Activated naive CD4-positive, alpha-beta T cell treated with anti-CD3 and anti-CD28 coated beads for 36 hours (primary cell): ENCODE measurements at places on chromosomes 5 and 9.

DNA sequence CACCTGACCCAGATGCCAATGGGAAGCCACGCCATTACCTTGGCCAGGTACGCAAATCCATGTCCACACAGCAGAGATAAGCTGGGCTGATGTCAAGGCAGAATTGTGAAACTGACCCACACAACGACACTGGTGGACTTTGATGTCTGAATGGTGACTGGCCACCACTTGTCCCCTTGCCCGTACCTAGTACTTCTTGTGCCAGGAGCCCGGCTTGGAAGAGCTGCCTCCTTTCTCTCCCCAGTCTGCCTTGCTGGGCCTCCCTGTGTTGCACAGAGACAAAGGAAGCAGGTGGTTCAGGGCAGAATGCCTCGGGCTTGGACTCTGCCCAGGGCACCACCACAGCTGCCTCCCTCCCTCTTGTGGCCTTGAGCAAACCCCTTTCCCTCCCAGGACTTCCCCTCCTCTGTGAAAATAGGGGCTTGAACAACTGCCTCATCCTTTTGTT is 23.3 kb downstream of the PTGES2 start:
- no peak for DNase-seq

DNA sequence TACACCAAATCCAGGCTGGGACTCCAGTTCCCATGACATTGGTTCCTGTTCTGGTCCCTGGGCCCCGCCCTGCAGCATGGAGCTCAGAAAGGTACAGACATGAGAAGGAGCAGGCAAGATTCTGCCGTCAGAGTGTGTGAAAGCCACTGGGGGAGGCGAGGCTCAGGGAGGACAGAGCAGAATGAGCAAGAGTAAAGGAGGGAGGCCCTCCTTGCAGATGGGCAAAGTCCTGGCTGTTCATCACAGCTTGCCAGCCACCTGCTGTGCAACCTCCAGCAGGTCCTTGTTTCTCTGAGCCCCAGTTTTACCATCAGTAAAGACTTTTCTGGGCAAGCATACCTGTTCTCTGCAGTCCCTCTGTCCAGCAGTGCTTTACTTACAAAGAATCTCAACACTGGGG is 73.3 kb downstream of the HRH2 start:
- no peak for DNase-seq

DNA sequence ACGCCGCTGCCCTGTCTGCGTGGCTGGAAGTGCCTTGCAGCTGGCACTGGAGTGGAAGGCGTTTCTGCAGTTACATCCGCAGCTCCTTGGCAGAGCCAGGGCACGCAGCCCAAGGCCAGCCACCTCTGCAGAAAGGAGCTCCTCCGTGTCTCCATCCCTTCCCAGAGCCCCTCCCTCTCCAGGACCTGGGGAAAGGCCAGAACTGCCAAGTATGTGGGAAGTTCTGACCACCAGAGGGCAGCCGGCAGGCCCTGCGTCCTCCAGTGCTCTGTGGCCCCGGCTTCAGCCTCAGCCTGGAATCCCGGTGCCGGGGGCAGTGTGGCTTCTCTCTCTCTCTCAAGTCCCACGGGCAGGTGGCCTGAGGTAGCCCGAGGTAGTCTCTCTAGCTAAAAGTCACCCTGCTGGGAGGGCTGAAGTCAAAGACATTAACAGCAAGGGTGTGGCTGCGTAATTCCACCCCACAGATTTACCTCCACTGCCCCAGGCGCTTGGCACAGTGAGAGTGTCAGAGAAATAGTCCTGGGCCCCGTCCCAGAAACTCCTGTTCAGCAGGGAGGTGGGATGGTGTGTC is 101.7 kb upstream of the FCN2 start:
- DNase-seq: no peak

GRCh38 chr5:96080557-96080956 is 118.9 kb upstream of the ELL2 start:
- peak; percentile 36 for DNase-seq

- no peak for DNase-seq
These were observed 330.0 kb downstream of the CCDC171 start for GRCh38 chr9:15882883-15883282.

GRCh38 chr5:42514754-42515153 is 91.5 kb downstream of the GHR start:
- DNase-seq: no peak

GRCh38 chr9:21995666-21996398 is 1.2 kb downstream of the CDKN2B-AS1 start:
- no peak for DNase-seq

DNA sequence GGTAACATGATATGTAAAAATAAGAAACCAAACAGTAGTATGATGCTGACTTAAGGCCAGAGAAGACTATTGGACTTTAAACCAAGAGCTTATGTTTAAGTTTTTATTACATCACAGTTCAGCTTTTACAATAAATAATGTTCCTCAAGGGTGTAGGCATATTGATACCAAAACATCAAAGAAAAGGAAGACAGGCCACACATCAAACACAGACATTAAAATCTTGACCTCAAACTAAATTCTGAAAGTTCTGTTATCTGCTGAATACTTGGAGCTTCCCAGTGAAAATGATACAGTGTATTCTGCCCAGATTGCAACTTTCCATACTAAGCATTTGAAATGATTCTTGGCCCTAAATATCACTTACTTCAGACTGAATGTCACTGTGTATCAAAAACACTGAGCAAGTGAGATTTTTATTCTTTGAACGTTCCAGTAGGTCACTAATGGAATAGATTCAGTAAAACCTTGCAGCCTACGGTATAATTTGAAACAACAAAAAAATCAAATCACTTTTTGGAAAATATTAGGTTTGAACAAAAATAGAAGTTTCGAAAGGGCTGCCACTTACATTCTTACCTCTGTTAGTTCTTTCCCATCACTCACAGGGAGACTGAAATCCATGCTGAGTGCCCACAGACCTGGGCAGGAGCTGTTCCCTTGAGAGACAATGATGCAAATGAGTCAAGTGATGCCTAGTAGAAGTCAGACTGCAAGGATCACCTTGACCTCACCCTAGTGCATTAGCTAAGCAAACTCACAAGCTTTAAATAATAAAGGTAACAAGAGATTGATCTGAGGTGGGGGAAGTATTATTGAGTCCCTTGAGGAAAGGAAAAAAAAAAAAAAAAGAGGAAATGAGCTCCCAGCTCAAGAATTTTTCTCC is 2.5 kb downstream of the LPAR1 start:
- DNase-seq: no peak

GRCh38 chr5:54656261-54656728 is 138.7 kb downstream of the SNX18 start:
- DNase-seq: no peak

GRCh38 chr5:135127439-135128240 is 93.6 kb upstream of the PITX1 start:
- no peak for DNase-seq

DNA sequence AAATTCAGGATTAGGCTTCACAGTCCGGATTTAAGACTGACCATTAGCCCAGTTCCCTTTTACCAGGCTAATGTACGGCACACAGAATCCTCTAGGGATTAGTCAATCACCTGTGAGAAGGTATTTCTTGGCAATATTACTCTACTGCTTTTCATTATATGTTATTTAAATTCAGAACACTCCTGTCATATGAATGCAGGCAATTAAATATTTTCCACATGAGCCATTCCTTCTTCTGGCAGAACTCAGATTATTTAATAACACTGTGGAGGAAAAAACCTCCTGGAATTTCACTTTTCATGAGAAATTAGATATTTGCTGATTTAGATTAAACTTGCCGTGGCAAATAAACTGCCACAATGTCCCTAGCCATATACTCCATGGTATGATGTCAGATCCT is 1357.5 kb upstream of the C9orf72 start:
- DNase-seq: no peak

- no peak for DNase-seq
These were observed 7.1 kb downstream of the DPP7 start for GRCh38 chr9:137107312-137107921.

- DNase-seq: no peak
These were observed 23.6 kb downstream of the RASEF start for GRCh38 chr9:83039303-83039702.

- no peak for DNase-seq
These were observed 378.8 kb upstream of the SEMA6A start for GRCh38 chr5:116953251-116953930.

DNA sequence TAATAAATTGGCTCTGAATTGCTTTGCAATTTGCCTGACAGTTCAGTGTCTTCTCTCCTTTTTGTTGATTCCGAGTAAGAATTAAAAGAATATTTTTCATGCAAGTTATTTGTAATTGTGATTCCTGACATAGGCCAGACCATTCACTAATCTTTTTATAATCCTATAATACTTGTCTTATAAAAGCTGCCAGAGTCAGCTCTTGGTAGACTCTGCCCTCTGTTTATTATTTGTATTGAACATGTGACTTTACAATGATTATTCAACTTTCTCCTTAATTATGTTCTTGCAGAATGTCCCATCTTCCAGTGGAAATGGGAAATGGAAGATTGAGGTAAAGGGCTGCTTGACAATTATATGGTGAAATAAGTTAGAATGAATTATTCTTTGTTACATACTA is 121.0 kb downstream of the SV2C start:
- DNase-seq: no peak

DNA sequence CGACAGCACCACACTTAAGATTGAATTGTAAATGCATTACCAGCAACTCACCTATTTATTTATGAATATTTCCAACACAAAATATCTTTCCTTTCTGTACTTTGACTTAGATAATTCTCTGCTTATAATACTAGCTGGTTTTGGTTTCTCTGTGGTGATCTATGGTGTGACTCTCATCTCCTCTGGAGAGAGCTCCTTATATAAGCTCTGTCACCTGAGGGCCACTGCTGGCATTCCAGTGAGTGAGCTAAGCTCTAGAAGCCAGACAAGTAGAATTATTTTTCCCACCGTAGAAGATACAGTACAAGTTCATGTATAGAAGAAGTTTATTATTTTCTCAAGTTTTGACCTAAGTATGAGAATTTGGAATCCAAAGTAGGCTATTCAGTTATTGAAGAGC is 111.5 kb downstream of the CDC42SE2 start:
- no peak for DNase-seq

GRCh38 chr9:133341369-133342068 is 5.5 kb upstream of the SURF6 start:
- no peak for DNase-seq

DNA sequence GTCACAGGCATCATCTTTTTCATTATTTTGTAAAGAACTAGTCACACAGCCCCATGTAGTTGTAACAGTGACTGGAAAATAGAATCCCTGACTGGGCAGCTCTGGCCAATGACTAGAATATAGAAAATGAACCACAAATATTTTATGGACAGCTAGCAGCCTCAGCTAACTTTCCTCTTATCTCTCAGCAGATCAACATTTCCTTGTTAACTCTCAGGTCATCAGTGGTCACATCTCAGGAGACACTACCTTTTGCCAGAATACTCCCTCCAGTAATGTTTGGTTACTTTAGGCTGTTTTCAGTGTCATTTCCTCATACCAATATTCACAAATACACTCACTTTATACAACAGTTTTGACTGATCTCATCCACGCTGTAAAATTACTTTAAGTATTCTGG is 43.9 kb downstream of the FAM169A start:
- DNase-seq: no peak

DNA sequence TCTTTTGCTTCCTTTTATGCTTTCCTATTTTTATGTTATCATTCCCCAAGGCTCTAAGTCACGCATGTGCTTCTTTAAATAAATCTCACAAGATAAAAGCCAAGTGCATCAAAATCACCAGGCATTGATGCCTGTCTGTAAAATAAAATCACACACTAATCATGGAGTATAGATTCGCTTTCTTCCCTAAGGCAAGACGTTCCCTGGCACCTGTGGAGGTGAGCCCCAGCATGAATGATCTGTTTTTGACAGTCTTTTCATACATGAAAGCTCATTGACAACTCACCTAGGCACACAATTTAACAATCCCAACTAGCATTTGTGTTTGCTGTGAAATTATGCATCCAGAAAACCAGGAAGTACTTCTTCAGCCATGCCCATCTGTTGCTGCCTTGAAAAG is 146.9 kb upstream of the DMAC1 start:
- DNase-seq: no peak

GRCh38 chr5:118580949-118581348 is 407.4 kb downstream of the DTWD2 start:
- no peak for DNase-seq

DNA sequence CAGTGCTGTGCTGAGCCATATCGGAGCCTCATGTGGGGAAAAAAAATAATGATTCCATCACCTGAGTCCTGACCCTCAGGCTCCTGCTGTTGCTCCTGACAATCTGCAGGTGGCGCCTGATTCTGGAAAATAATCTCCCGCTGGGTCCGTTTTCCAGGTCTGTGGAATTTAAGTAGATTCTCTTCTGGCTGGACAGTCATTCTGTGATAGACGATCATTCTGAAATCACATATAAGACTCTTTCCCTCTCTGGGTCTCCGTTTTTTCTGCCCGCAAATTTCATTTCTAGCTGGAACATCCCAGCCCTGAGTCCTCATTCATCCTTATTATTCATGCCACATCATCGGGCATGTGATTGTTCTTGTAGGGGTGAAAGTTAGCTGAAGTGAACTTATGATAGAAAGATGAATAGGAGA is 22.1 kb upstream of the STXBP1 start:
- DNase-seq: peak; percentile 55

- DNase-seq: no peak
These were observed 160.5 kb downstream of the EPB41L4A start for GRCh38 chr5:112258571-112258970.

DNA sequence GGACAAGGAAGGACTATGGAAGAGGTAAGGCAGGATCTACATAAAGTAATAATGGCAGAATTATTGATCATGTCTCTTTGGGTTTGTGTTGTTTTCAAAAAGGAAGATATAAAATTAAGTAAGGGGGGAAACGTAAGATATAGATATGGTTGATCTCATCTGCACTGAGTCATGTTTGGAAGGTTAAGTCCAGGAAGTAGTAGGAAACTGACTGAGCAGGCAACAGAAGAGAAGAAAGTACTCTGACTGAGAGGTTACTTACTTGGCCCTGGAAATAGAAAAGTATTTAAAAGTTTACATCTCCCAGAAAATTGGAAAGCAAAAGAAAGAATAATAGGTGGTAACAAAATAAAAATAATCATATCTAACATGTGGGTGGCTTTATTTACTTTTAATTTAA is 405.3 kb upstream of the RGMB start:
- no peak for DNase-seq

DNA sequence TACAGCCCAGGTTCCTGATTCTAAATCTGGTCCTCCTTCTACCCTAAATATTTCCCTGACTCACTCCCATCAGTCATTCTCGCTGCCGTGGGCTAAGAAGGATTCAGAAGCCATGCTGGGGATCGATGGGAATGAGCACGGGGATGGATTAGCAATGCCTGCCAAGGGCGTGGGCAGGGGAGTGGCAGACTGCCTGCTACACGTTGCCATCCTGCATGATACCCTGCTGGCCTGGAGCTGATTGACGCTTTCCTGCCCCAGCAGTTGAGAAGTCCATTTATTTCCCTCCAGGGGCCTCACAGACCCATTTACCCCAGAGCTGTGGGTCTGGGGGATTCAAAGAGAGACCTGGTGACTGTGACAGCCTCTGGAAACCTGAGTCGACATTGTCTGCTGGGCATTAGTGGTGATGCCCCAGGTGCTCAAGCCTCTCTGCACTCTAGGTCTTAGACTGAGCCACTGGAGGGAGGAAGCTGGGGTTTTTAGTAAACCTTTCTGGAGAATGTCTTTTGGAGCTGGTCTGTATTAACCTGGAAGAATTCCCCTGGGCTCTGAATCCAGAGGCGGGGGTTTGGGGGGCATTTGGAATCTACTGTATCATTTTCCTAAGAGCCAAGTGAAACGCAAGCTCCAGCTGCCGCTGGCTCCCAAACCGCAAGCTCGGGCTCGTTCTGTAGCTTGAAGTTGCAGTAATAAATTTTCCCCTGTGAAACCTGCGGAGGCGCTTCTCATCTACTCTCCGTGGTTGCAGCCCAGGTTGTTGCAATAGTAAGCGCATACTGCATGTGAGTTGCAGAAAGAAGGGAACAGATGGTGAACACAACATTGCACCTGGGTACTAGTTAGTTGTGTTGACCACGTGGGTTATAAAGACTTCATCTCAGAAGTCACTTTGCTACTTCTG is 76.3 kb upstream of the RAPGEF1 start:
- DNase-seq: no peak
